ENCODE measurements at places on chromosomes 5 and 9. TPM values are rescaled to one million over a fixed set of nuclear protein-coding genes. Genes with fewer than 3 reads are reported as not detected.

Gene C7
- 0.67 TPM for total RNA-seq

Gene CRAT
- 58.5 TPM for total RNA-seq

Gene FOXD4L4
- 0.19 TPM for total RNA-seq

Gene PDGFRB
- 1.3 TPM for total RNA-seq

Gene FSD1L
- total RNA-seq, result 3.6 TPM

Gene C9orf85
- total RNA-seq, result 13.4 TPM

Gene XPA
- 9.5 TPM for total RNA-seq

Gene DNM1
- 0.48 TPM for total RNA-seq

Gene ADGRD2
- total RNA-seq, result not detected

Gene C9orf153
- total RNA-seq, result not detected

Gene C9orf57
- not detected for total RNA-seq

Gene SPATA31E1
- not detected for total RNA-seq

Gene PCDHGA9
- 6.1 TPM for total RNA-seq

Gene CCL27
- total RNA-seq, result not detected
